HEK293T (cell line): ENCODE measurements at places on chromosomes 2 and 18.

DNA sequence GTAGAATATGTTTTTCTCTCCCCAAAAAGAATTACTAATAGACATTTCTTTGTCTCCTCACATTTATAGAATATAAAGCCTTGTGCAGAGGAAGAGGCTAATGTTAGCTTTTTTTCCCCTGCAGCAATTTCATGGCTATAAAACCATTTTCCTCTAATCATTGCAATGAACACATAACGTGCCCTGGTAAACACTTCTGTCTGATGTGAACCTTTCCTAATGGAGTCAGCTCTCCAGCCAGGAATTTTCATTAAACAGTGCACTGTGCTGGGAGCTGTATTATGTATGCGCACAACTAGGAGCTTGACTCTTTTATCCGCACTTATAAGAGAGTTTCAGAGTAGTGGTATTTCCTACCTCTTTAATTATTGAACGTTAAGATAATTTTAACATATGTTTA is 63.9 kb upstream of the SPATS2L start:
- DNase-seq: no peak

DNA sequence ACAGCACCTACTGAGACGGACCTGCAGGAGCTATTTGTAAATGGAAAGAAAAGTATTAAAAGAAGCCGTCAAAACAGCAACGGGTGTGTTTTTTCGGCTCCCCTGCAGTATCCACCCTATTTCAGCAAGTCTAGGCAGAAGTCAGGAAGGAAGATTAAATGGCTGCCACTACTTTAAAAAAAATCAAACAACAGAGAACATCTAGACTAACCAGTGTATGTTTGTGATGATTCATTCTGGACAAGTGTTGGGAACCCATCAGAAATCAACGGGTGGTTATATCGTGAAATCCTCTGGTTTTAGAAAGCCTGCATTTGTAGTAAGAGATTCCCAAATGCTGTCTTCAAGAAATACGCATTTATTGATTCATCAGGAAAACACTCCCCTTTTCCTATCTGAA is 9.0 kb downstream of the PMAIP1 start:
- DNase-seq: no peak

- DNase-seq: no peak
Observed at GRCh38 chr2:11279398-11279797, 65.0 kb downstream of the ROCK2 start.

GRCh38 chr18:37662099-37662498 is 96.5 kb upstream of the CELF4 start:
- no peak for DNase-seq

- DNase-seq: no peak
Observed at GRCh38 chr18:49515516-49515915, 28.5 kb upstream of the C18orf32 start.

- no peak for DNase-seq
Observed at GRCh38 chr2:42029639-42030199, 18.1 kb upstream of the PKDCC start.

DNA sequence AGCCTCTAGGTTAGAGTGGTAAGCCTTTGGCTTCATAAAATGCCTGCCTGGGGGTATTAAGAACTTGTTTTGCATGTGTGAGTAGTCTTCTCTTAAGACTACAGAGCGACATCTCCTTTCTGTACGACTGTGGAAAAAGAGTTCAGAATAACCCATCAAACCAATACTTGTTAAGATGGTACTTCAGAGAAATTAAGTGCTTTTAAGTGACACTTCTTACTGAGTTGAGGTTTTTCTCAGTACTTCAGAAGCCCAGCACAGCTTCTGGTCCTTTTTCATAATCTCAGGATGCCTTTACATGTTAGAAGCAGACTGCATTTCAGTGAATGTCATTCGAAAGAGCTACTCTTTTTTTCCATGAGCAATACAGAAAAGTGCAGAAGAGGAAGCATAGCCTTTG is 10.8 kb downstream of the XRCC5 start:
- no peak for DNase-seq

DNA sequence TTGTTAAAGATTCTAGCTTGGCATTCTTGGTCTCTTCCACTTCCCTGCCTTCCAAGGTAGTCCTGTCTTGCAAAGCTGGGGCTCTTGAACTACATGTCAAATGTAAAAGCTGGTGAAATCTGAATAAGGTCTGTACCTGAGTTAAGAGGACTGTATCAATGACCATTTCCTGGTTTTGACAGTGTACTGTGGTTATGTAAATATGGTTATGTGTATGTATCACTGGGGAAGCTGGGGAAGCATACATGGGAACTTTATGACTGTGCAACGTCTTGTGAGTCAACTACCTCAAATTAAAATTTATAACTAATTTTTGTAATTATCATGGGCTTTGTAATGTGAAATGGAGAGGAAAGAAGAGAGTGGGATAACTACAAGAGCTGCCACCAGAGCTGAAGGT is 81.7 kb downstream of the COL4A4 start:
- no peak for DNase-seq

DNA sequence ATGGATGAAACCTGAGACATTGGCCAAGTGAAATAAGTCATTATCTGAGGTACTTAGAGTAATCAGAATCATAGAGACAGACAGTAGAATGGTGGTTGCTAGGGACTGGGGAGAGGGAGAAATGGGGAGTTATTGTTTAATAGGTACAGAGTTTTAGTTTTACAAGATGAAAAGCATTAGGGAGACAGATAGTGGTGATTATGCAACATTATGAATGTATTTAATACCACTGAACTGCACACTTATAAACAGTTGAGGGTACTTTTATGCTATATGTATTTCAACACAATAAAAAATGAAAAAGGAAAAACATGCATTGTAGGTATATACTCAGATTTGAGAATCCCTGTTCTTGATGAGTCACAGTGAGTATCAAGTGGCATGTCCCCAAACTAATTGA is 59.7 kb downstream of the EPC2 start:
- no peak for DNase-seq

DNA sequence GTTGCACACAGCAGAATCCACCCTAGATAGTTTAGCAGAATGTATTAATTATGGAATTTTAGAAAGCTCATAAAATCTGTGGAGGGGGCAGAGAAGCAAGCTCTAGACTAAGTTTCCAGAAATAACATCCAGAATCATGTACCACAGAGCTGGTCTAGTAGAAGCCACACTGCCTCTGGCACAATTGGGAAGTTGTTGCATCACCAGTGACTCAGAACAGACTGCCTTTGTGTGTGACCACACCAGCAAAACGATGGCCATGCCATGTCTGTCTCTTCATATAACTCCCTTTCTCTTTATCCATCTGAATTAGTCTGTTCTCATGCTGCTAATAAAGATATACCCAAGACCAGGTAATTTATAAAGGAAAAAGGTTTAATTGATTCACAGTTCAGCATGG is 158.9 kb downstream of the CCDC148 start:
- DNase-seq: no peak

DNA sequence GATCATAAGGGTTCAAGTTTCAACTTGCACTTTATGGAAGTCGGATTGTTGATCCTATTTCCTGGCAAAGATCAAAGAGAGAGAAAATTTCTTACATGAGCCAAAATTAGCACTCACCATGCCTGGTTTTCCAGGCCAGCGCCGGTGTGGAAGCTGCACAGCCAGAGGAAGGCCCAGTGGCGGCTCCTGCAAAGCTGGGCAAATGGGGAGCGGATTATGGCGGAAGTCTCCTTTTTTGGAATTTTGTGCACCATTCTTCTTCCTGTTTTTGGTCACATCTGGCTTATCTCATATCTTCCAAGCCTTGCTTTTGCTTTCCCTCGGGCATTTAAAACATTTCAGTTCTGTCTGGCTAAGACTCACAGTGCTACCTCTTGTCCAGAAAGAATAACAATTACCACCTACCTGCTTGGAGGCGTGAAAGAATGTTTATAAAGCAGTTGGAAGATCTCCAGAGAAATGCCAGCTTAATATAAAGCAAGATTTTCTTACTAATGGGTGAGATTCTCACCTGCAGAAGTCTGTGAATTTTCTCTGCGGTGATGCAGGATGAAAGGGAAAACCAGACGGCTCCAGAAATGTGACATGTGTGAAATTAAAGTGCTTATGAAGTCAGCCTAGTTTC is 94.3 kb downstream of the ASAP2 start:
- no peak for DNase-seq

DNA sequence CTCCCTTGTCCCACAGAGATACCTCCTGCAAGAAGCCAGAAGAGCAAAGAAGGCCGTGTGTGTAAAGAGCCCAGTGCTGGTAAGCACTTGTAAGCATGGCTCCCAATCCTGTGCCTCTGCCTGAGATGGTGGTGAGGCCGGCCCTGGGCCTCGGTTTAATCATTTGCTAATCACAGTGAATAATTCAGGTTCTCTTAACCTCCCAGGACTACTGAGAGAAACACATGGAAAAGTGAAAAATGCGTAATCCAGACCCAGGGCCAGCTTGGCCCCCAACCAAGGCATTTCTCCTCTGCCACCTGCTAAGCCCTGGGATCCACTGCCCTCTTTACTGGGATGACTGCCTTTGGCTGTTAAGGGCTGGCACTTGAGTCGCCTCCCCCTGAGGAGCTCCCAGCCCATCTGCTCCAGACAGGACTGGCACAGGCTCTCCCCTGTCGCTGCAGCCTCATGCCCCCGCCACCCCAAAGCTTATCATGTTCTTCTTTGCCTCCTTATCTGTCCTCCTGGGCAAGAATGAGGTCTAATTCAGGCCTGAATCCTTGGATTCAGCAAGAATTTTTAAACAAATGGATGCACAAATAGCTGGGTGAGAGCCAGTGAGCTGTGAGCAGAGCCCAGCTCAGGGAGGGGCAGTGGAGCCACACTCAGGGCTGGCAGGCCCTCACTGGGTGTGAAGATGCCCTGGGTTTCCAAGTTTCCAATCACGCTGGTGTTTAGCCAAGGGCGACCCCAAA is 193.9 kb upstream of the HS6ST1 start:
- no peak for DNase-seq

DNA sequence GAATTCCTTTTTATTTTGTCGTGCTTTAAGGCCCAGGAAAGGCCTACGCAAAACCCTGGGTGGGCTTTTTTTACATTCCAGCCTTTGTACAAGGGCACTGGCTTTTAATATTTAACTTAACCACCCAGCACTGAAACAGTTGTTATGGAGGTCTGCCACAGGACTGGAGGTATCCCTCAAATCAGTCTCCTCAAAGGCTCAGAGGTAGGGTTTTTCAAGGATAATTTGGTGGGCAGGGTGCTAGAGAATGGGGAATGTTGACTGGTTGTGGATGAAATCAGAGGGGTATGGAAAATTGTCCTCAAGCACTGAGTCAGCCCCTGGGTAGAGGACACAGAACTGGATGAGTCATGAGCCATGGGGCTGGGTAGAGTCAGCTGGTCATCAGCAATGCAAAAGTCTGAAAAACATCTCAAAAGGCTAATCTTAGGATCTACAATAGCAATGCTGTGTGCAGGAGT is 443.1 kb downstream of the THSD7B start:
- DNase-seq: no peak

- DNase-seq: no peak
Observed at GRCh38 chr2:195652911-195653310, 4.1 kb upstream of the SLC39A10 start.

DNA sequence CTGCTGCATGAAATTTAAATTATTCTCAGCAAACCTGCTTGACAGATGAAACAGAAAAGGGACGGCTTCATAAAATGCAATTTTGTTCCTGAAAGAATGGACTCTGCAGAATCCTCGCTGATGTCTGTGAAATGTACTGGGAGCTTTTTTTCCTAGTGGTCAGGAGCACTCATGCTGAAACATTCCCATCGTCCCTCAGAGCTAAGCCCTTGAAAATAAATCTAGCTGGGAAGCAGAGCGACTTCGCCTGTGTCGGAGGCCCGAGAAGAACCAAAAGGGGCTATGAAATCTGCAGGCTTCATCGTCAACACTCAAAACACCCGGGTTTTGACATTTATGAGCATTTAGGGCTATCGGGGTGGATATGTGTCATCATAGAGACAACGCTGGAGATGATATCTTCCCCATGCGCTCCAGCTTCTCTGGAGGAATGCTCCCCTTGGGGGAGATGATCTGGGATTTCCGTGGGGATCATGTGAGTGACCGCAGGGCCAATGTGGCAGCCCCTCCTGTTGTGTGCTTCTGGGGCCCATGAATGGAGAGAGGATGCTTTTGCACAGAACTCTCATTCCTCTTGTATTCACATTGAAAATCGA is 182.3 kb downstream of the KLHL29 start:
- no peak for DNase-seq

DNA sequence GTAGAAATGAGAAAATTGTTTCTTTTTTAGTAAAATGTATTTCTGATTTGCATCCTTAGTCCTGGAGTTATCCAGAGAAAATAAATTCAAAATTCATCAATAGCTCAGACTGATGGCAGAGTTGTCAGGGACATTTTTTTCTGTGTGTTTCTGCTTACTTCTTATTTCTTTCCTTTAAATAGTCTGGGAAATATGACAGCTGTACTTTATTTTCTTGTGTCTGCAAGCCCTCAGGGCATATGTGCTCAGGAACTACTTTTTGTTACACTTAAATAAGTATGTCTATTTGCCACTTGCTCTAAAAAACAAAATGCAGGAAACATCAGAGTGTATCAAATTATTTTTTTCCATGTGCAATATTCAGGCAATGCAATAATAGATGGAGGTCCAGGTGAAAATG is 126.8 kb upstream of the UNC80 start:
- no peak for DNase-seq

DNA sequence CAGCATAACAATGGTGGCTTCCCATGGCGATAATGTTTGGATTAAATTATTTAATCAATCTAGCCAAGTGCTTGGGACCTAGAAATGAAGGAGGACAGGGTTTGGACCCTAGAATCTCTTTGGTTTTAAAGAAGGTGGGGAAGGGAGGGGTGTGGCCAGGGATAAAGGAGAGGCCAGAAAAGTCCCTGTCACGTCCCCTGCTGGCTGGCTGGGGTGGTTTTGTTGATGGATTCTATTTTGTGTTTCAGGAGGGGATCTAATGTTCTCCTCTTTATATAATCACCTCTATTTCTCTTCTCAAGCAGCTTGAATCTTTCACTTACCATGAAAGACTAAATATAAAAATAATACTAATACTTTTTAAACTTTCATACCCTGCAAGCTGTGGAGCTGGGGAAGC is 52.6 kb upstream of the GALR1 start:
- DNase-seq: no peak

DNA sequence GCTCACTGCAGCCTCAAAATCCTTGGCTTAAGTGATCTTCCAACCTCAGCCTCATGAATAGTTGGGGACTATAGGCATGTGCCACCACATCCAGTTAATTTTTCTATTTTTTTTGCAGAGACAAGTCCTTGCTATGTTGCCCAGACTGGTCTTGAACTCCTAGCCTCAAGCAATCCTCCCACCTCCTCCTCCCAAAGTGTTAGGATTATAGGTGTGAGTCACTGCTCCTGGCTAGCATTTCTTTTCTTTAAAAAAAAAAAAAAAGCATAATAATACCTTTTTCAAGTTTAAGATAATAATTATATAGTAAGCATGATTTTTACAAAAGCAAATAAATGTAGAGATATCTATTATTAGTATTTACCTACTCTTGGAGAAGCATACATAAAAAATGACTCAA is 36.1 kb downstream of the PPP4R1 start:
- DNase-seq: no peak

- no peak for DNase-seq
Observed at GRCh38 chr2:239602290-239603282, 201.8 kb upstream of the HDAC4 start.
